ENCODE measurements at places on chromosomes 11 and 22. TPM values are rescaled to one million over a fixed set of nuclear protein-coding genes. Genes with fewer than 3 reads are reported as not detected.

Gene OLFML1
- polyA plus RNA-seq = 0.17 TPM

DNA sequence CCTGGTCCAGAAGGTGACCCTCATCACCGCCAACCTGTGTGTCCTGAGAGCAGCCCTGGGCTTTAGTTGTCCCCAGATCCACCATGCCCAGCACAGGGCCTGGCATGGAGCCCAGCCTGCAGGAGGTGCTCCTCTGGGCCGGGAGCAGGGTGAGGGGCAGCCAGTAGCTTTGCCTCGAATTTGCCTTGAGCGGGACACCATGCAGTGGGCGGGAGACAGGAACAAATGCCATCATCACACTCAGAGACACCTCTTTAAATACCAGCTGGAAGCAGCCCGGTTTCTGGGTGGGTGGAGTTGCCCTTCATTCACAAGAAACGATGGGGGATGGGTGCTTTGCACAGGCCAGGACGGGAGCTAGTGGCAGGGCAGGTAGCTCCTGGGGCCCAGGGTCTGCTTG lies 19.3 kb downstream of the FLRT1 start:
- DNase-seq = no peak

- DNase-seq = no peak
These were observed 39.7 kb downstream of the ME3 start for GRCh38 chr11:86632499-86633269.

Gene CARD18
- polyA plus RNA-seq = not detected

Gene KDM4E
- polyA plus RNA-seq = not detected

Gene ANKRD49
- 13.1 TPM for polyA plus RNA-seq

GRCh38 chr22:45867118-45867905 lies 109.7 kb downstream of the WNT7B start:
- no peak for DNase-seq

- DNase-seq = peak; percentile 4
These were observed 15.6 kb downstream of the PISD start for GRCh38 chr22:31646186-31647019.

- no peak for DNase-seq
These were observed 405.2 kb downstream of the INSC start for GRCh38 chr11:15519911-15520310.

GRCh38 chr22:34763496-34763895 lies 302.5 kb upstream of the ISX start:
- no peak for DNase-seq

DNA sequence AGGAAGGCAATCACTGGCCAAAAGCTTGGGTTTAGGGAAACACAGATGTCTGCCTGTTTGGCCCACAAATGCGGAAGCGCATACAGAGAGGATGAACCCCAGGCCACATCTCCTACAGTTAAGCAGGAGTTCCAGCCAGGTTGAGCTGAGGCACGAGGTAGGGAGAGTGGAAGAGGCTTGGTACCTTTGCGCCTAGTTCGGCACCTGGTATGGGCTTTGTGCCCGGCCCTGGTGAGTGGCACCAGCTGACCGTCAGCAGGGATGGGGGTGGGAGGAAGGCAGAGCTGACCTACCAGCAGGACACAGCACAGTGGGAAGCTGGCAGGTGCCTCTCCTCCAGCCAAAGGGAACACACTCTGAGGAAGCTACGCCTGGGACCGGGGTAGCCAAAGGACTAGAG lies 57.6 kb downstream of the KCNC1 start:
- DNase-seq = no peak

DNA sequence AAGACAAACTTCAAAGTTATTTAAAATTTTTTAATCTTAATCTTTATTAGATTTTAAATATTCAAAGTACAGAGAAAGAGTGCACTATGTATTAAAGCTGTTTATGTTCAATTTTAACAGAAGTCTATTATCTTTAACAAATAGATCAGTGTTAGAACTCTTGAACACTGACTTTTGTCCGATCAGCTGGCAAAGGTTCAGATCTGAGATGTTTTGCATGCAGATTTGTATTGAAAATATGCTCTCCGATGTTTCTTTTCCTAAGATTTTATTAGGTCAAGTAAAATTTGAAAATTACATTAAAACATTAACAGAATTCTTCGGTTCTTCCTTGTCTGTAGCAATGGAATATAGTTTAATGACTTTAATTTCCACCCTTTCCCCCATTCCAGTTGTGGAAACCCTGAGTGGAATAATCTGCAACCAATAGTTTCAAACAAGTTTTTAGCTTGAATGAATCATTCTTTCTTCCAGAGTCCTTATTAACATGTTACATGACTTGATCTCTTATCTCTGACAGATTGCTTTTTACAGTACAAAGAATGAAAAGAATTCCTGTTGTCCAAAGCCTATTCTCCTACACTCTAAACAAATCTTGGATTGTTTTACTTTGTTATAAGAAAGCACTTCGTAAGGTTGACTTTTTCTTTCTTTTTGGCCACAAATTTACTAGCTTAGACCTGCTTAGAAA lies 11.4 kb upstream of the TCP11L1 start:
- DNase-seq = no peak

Gene AKIP1
- 18.9 TPM for polyA plus RNA-seq

Gene TMPRSS5
- not detected for polyA plus RNA-seq

GRCh38 chr11:126317756-126318573 lies 14.1 kb downstream of the DCPS start:
- no peak for DNase-seq

- peak; percentile 90 for DNase-seq
These were observed 66.4 kb downstream of the SGSM3 start for GRCh38 chr22:40436505-40437431.

GRCh38 chr22:49137206-49137840 lies 690.4 kb downstream of the BRD1 start:
- DNase-seq = no peak

DNA sequence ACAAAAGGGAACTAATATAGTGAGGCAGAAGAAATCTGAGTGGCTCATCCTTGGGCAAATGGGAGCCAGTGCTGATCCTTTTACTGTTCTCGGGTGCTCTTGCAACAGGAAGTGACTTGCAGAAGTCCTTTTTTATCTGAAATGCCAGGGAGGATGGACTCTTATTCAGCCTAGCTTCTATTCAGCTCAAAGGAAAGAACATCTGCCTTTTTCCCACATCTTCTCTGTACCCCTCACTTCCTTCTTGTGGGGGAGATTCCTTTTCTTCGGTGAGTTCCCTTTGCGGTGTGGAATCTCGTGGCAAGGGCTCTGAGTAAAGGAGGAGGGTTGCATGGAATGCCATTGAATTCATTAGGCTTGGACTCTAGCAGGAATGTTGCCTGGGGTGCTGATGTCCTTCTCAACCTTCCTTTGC lies 76.2 kb downstream of the ZBTB16 start:
- DNase-seq = peak; percentile 78

GRCh38 chr11:80849253-80849652 lies 1408.4 kb upstream of the TENM4 start:
- DNase-seq = no peak

Gene SLC17A6
- polyA plus RNA-seq = not detected

DNA sequence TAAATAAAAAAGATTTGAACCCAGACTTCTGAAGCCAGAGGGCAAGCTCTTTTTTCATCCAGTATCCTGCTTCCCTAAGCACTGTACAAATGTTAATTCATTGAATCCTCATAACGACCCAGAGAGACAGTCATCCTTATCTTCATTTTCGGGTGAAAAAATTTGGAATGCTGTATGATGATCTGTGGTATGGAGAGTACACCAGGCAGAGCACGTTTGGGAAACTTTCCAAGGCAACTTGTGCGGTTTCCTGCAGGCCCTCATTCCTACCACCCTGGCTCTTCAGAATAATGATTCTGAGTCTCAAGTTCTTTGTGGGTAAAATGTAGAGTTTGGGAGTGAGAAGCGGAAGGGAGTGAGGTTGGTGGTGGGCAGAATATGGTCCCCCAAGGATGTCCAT lies 177.9 kb upstream of the CADM1 start:
- DNase-seq = no peak

Gene DEFB131B
- polyA plus RNA-seq = not detected

Gene ACAD8
- polyA plus RNA-seq = 19.2 TPM

GRCh38 chr11:126198648-126199047 lies 12.8 kb downstream of the RPUSD4 start:
- DNase-seq = no peak

DNA sequence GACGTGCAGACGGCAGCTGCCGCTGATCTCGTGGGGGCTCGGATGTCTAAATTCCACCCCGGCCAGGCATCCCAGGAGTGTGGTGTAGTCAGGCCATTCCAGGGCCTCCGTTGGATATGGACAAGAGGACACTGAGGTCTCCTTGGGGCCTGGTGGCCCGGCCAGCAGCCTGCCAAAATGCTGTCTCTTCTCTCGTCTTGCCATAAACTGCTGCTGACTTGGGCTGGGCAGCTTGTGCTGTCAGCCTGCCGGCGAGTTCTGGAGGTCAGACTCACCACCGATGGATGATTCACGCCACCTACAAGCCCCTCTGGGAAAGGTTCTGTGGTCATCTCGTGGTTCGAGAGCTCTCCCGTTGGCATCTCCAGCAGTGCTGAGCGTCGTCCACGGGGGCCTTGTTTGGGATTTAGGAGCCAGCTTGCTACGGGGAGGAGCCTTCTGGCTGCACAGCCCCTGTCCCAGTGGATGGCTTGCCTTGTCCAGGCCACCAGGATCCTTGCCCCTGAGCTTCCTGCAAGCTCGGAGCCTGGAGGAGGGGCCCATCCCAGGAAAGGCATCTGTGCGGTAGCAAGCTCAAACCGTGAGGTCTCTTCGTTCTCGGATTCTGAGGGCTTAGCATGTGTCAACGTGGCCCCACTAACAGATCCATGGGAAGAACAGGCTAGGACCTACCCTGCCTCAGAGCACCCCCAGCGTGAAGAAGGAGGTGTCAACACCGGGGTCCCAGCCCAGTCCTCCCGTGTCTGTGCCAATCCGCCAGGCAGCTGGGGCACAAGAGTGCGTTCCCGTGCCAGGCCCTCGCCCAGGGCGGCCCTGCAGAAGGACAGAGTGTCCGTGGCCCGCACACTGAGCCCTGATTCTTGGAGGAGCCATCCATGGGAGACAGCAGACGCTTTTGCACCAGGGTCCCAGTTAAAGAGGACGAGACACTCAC lies 1114.1 kb downstream of the BRD1 start:
- DNase-seq = no peak
